Myocyte (in vitro differentiated cells): ENCODE measurements at places on chromosomes 3 and 15.
A peak's percentile ranks its signal among the peaks of the same experiment; 100 is the strongest.

DNA sequence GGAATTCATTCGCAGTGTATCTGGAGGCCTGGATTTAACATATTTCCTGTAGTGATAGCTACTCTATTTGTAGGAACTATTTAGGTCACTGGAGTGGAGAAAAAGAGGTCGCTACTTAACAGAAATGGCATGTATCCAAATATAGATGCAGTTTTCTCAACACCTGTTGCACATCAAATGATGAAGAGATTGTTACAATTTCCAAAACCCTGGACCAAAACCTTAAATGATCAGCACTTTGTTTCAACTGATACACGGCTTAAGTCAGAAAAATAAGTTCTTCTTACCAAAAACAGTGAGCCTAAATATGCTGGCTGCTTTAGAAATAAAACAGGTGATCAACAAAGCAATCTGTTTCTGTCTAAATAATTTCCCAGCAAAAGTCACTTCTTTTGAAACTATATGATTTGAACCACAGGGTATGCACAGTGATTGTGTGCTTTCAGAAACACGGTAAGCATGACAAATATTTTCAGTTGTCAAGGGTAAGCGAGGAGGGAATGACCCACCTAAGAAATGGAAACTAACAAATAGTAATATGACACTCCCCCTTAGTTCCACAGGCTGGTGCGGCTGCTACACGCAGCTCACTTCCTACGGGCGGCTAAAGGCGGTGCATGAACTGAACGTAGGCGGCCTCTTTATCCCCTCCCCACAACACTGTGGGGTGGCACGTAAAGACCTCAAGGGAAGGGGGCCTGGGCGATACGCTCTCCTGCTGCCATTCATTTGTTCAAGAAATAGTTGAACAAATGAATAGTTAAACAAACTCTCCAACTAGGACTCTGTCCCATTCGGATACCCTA is 1.1 kb downstream of the EHD4 start:
- DNase-seq, result peak; percentile 61

DNA sequence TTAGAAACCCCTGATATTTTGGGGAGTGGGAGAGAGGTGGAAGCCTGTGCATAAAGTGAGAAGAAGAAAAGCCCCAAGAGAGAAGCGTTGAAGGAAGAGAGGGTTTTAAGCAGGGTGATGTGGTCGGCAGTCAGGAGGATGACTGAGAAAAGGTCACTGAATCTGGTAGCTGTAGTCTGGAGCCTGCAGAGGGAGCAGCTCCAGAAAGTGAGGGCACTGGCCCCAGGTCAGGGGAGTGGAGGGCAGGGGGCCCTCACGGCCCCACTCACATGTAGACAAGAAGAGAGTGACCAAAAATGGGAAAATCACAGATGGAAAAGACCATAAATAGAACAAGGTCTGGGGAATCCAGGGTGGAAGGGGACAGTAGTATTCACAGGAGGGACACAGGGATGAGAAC is 105.5 kb downstream of the RYK start:
- no peak for DNase-seq

GRCh38 chr3:106611841-106612240 is 743.0 kb upstream of the CBLB start:
- peak; percentile 30 for DNase-seq

DNA sequence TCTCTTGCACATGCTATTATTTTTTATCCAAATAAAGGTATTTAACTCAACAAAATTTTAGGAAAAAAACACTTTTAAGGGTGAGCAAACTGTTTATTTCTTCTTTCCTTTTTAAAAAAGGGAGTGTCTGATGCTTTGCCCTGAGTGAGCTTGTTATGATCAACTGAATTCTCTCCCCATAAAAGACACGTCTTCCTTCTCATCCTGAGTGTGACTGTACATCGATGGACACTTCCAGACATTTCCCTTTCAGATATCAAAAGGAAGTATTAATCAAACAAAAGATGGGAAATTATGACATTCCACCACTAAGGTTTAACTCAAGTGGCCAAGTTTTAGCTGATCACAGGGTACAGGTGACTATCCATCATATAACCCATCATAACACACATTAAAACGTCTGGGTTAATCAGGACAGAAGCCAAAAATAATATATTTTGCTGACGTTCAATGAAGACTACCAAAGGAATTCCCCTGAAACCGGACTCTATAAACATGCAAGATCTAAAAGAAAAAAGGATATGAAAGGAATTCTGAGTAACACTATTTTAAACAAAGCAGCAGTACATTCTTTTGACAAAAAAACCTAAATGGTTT is 354.8 kb downstream of the MECOM start:
- DNase-seq, result no peak

DNA sequence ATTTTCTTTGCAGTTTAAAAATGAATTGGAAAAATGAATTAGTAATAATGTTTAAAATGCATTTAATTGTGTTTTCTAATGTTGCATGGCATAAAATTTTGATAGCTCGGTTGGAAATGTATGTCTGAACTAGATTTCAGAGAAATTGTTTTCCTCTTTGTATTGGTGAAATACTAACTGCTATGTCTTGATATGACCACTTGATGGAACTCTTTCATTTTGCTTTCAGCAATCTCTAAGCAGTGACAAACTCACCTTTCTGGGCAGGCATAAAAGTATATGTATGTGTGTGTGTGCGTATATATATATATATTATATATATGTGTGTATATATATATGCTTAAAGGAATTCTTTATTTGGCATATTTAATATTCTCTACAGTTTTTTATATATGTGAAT is 239.3 kb upstream of the ZNF717 start:
- peak; percentile 12 for DNase-seq

DNA sequence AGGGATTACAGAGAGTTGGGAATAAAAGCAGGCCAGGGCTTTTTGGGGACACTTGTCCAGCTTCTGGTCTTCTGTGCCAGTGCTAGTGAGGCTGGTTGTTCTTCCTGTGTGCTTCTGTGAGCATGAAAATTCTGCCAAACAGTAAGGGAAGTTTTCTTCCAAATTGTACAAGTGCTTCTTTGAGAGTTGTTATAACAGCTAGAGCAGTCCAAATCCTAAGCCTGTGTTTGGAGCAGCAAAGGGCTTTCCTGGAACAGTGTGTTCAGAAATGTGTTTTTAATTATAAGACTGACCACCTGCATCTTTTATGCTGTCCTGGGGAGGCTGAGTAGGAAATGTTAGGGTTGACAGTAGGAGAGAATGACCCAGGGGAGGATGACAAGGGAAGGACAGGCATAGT is 223.0 kb upstream of the P2RY1 start:
- no peak for DNase-seq

- peak; percentile 57 for DNase-seq
Measured at GRCh38 chr15:101614001-101614585, 38.1 kb downstream of the TM2D3 start.

GRCh38 chr15:57556040-57556439 is 35.7 kb upstream of the MYZAP start:
- DNase-seq, result no peak

DNA sequence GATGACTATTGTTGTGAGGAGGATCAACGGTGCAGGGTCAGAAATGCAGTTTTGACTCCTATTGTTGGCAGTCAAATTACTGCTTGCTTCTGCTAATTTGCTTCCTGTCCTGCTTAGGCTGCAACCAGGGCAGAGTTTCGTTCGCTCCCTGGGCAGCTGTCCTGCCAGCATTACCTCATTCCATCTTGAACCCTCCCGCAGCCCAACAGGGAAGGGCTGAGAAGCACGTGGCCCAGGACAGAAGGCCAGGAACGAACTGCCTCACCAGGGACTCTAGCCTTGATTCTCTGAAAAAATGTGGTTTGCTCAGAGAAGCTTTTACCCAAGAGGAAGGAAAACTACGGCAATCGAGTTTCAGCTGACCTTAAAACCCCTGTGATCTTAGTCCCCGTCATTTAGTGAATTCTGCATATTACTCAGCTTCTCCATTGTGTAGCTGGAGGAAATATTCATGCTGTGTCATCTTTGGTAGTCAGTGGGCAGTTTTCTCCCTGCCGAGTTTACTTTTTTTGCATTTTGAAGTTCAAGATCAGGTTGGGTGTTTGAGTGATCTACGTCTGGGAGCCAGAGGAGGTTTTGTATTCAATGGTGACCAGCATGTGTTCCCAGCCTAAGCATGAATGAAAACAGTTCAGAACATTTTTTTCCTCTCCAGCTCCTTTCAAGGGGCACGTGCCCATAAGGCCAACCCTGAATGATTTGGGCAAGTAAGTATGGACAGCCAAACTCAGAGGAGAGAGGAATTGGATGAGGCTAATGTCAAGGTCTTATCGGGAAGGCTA is 23.0 kb downstream of the TLNRD1 start:
- DNase-seq, result peak; percentile 85

- peak; percentile 88 for DNase-seq
Measured at GRCh38 chr3:32401556-32402081, 10.0 kb downstream of the CMTM7 start.

DNA sequence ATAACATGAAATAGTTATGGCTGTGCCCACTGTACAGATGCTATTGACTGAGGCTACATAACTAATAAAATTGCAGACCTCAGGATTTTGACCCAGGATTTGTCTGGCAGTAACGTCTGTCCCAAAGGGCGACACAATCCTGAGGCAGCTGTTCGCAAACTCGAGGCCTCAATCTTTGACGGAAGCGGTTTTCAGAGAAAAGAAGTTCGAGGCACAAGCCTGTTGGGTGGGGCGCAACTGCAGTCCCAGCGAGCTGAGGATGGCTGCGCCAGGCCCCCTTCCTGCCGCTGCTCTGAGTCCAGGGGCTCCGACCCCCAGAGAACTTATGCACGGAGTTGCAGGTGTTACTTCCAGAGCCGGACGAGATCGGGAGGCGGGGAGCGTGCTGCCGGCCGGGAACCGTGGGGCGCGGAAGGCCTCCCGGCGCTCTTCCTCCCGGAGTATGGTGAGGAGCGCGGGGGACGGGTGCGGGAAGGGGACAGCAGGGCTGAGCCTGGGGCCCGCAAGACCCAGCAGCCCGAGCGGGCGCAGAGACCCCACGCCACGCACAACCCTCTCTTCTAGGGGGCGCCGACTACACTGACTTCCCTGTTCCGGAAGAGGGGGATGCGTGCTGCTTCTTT is at the start of gene PARP15:
PARP15 (plus strand) TSS at position 242 of the 623 bp plus-strand sequence; CDS start at position 260, 18 bp downstream.
- no peak for DNase-seq

DNA sequence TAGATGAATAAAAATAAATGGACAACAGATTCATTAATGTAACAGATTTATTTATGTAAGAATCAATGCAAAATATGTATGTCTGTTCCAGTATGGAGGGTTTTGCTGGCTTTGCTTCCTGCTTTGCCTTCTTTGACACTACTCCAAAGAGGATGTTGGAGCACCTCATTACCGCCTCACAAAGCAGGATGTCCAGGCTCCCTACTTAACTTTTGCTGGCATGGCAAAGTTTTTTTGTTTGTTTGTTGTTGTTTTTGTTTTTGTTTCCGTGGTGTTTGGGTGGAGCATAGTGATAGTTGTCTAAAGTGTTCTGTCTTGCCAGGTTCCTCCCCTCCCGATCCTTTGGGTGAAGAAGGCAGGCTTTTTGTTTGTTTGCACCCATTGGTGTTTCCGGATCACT is 38.7 kb downstream of the DIPK2A start:
- DNase-seq, result no peak

DNA sequence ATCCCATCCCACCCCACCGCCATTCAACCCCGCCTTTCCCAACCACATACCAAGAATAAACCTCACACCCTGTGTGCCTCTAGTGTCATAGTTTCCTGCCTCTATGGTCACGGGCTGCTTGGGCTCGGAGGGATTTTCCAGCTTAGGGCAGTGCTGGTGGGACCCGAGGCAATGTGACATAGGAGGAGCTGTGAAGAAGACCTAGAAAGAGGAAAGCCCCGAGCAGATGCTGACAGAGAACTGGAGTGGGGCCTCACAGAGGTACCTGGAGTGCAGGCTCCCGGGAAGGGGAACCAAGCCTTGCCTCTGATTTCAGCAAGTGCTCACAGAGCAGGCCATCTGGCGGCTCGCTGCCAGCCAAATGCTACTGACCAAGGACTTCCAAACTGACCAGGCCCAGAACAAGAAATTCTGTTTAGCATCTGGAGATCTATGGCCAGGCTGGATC is 27.5 kb downstream of the BHLHE40 start:
- DNase-seq, result peak; percentile 61

GRCh38 chr3:9649791-9650521 is 651 bp downstream of the MTMR14 start:
- no peak for DNase-seq

DNA sequence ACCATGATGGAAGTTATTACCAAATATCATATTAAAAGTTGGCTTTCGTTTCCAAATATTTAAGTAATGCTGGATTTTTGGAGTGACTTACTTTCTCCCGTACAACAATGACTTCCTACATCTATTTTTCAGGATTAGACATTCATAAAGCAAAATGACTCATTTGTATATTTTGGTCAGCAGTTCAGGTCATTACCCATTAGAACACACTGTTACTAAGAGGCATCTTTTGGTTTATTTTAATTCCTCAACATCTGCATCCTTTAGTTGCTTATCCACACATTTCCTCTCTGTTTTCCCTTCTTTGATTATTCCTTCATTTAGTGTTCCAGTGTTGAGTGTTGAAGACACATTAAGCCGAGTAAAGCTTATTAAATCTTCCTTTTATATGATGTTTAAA is 348.2 kb downstream of the NAALADL2 start:
- no peak for DNase-seq

- DNase-seq, result no peak
Measured at GRCh38 chr15:92205255-92205739, 188.4 kb upstream of the ST8SIA2 start.

- DNase-seq, result no peak
Measured at GRCh38 chr3:15659254-15659975, 57.9 kb downstream of the BTD start.

DNA sequence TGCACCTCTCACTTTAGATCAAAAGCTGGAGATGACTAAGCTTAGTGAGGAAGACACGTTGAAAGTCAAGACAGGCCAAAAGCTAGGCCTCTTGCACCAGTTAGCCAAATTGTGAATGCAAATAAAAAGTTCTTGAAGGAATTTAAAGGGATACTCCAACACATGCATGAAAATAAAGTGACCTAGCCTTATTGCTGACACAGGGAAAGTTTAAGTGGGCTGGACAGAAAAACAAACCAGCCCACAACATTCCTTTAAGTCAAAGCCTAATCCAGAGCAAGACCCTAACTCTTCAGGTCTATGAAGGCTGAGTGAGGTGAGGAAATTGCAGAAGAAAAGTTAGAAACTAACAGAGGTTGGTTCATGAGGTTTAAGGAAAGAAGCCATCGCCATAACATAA is 100.6 kb upstream of the PSMD6 start:
- DNase-seq, result no peak

DNA sequence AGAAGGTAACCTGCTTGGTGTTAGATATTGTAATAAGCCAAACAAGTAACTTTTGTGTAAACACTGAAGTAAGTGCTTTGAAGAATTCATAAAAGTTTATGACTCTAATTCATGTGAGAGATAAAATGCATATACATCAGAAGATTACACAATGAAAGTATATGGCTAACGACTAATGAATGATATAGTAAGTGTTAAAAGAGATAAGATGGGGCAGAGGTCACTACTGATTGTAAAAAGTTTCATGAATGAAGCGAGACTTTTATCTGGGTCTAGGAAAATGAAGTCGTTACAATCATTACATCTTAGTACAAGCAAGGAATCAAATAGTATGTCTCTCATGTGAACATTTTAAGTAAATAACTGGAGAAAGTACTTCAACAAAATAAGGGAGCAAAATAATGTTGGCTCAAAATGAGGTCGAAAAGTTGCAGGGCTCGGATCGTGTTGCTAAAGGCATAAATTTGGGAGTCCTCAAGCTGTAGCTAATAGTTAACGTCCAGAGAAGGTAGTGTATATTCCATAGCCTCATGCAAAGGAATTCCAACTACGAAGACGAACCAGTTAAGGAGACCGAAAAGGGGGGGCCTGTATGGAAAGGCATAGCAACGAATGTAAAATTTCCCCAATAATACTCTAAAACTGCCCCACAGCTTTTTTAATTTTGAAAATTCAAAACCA is 984 bp upstream of the DUT start:
- peak; percentile 8 for DNase-seq

GRCh38 chr15:62791694-62792093 is 250.9 kb upstream of the TPM1 start:
- no peak for DNase-seq
